ENCODE measurements at places on chromosomes 1 and 21.

- DNase-seq = no peak
Observed at GRCh38 chr1:156648951-156649350, 7.0 kb downstream of the BCAN start.

- no peak for DNase-seq
Observed at GRCh38 chr1:192737306-192737705, 71.5 kb upstream of the RGS2 start.

DNA sequence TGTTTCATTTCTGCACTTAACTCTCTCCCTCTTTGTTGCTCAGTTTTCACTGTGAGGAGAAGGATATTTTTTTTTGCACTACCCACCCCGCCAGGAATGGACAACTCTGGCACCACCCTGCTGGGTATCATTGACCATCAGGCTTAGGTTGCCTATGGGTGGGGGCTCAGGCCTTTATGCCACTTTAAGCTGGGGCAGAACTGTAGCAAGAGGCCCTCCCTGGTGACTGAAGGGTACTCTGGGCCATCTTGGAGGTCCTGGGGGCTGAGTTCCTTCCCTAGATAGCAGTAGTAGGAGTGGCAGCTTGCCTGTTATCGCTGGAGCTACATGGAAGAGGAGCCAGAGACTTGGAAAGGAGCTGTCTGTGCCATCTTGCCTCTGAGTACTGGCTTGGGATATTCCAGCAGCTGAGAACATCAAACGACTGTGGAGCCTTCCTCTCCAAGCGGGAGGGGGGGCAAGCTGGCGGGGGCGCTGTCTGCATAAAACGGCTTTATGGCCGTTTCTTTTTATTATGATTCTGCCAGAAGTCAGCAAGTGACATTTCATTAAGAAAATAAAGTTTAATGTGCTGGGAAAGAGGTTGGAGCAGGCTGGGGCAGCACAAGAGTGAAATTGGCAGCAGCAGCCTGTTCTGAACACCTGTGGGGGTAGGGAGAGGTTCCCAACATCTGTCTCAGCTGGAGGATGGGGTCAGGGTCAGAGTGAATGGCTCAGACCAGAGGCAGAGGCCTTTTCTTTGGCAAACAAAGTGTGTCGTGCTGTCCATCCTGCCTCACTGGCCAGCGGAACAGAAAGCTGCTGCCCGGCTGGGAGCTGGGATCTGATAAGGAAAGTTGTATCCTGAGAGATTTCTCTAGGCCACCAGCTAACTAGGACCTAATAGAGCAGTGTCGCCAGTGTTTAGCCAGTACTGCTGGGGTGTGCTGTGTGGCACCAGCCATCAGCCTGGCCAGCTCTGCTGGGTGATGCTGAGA is 32.9 kb downstream of the TMEM53 start:
- DNase-seq = no peak

DNA sequence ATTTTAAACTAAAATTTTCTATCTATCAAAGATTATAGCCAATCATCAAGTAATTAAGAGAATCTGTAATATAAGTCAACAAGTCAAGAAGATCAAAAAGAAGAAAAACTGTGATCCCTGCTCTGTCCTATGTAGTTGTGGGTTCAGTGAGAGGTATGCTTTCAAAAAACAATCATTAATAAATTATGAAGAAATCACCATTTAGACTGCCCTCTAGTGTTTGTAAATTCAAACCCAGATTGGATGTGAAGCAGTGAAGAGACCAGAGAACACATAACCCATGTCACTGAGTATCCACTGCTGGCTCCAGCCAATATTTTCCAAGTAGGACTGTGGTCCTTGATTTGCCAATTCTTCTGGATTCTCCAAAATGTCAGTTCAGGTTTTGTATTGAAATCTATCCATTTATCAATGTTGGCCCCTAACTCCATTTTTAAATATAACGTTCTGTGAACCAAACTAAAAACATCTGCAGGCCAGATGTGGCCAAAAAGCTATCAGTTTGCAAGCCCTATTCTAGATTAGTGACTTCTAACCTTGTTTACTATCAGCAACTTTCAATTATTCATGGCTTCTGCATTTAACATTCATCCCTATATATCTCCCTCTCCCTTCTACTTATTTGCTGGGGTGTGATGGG is 467.5 kb upstream of the CXADR start:
- DNase-seq = no peak

DNA sequence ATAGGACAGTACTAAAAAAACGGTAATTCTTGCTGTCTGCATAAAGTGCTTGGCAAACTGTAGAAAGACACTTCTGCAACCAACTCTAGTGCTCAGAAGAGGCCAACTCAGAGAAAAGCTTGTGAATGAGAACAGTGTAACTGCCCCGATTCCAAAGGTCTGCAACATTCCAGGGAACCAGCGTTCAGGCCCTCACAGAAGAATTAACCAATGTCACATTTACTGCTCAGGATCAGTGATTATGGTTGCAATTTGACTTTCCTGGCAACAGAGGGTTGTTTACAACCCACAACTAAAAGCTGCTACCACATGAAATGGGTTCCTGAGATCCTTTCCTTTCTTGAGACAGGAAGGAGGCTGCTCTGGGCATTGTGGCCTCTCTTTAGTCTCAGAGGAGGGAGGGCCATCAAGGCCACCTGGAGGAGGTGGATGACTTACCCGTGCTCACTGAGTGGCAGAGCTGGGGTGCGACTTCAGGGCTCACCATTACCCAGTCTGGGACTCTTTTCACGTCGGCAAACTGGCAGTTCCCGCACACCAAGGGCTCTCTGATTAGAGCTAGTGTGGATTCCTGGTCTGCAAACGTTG is 15.3 kb downstream of the SRSF4 start:
- no peak for DNase-seq

GRCh38 chr1:157505481-157506272 is 46.6 kb downstream of the FCRL5 start:
- DNase-seq = peak; percentile 71

DNA sequence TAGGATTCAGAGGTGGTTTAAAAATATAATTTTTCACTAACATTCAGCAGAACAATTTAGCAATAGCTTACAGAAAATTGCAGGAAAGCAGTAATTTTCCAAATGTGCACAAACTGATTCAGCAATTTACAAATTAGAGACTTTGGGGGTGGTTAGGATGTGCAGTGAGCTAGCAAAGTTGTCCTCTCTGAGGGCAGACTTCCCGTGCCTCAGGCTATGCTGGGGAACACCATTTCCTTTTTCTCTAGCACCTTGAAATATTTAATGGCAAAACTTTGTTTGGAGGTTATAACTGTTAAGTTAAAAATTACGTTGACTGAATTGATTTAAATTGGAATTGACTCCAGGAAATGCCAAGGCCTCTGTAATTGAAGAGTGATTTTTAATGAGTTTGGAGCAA is 258.9 kb downstream of the PTBP2 start:
- DNase-seq = no peak

DNA sequence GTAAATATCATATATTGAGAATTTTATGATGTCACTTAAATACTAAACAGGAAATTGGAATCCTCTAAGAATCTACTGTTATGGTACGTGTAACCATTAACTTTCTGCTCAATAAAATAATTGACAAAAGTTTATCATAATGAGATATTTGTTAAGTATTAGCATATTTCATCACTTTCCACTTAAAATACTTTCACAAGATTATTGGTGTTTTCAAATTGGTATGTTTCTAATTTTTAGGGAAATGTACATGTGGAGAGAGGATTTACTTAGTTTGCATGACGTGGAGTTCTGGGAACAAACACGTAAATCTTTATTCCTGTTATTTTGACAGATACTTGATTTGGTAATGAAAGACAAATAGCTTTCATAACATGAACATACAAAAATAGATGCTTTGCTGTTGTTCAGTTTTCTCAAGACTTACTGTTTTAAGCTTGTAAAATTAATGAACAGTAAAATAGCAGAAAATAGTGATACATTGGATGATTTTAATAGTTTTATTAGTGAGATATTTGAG is 1.6 kb downstream of the SRSF11 start:
- DNase-seq = no peak

DNA sequence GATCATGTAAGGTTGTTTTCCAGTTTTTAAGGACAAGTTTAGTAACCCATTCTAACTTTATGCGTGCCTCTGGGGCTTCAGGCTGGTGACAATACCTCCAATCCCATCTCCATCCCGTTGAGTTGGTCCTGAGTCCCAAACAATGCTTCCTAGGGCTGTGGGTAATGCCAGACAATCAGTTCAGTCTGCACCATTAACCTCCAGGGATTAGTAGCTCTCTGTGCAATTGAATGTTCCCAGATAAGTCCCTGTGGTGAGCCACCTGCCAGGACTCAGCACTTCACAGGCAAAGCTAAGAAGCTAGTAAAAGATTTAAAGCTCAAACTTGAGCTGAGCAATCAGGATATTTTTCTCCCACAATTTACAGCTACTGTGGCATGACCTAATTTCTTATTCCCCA is 462.2 kb upstream of the PTBP2 start:
- DNase-seq = no peak

- DNase-seq = no peak
Observed at GRCh38 chr1:62955666-62956065, 171.7 kb downstream of the ATG4C start.

- DNase-seq = peak; percentile 14
Observed at GRCh38 chr21:45393833-45394638, 10.9 kb upstream of the COL18A1 start.

DNA sequence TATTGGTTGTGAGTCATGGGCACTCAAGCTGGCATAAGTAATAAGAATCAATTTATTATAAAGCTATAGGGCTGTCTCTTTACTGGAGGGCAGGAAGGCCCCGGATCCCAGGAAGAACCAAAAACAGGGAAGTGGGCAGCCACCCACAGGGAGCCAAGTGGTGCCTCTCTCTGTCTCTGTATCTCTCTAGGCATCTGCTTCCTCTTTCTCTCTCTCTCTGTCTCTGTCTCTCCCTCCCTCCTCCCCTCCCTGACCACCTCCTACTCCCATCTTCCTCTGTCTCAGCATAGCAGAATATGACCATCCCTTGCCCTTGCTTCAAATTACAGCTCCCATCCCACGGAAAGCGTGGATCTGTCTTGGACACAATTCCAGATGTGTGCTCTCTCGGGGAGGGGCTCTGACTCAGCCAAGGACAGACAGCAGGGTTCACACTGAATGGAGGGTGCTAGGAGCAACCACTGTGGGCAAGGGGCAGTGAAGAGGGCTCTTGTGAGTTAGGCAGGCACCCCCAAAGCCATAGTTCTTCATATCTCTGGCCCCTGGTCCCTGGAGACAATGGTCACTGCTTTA is 80.4 kb upstream of the LPGAT1 start:
- DNase-seq = no peak

GRCh38 chr1:226650236-226650841 is 88.7 kb downstream of the ITPKB start:
- no peak for DNase-seq

DNA sequence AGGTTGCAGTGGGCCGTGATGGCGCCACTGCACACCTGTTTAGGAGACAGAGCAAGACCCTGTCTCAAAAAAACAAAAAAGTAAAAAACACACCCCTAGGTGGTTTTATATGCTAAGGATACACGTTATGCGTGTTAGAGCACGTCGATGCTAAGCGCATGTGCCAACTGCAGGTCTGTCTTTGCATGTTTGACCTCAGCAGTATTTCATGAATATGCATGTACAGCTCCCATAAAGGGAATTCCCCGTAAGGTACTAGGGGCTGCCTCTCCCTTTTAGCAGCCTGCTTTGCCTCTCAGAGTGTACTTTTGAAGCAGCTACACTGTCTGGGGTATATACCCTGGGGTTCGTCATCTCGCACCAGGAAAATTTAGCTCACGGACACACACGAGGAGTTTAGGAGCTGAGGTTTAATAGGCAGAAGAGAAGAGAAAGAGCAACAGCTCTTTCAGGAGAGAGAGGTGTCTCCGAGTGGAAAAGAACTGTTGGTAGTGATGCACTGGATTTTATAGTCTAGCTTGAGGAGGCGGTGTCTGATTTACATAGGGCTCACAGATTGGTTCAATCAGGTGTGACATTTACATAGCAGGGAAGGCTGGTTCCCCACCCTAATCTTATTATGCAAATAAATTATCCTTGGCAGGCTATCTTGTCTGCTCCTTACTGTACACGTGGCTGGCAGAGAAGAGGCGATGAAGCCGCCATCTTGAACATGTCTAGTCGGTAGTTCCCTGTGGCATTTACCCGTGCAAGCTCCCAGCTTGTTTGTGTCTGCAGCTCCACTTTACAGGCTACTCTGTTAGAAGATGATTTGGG is 4.2 kb upstream of the OTUD3 start:
- no peak for DNase-seq

GRCh38 chr1:215581896-215582295 is 14.8 kb downstream of the KCTD3 start:
- no peak for DNase-seq

GRCh38 chr21:31279986-31280385 is 64.1 kb downstream of the TIAM1 start:
- no peak for DNase-seq

- DNase-seq = no peak
Observed at GRCh38 chr1:38735651-38736161, 123.9 kb downstream of the RRAGC start.

- DNase-seq = no peak
Observed at GRCh38 chr1:78426408-78426807, 64.4 kb upstream of the PTGFR start.

GRCh38 chr1:167207940-167208623 is 12.6 kb upstream of the POU2F1 start:
- DNase-seq = no peak

DNA sequence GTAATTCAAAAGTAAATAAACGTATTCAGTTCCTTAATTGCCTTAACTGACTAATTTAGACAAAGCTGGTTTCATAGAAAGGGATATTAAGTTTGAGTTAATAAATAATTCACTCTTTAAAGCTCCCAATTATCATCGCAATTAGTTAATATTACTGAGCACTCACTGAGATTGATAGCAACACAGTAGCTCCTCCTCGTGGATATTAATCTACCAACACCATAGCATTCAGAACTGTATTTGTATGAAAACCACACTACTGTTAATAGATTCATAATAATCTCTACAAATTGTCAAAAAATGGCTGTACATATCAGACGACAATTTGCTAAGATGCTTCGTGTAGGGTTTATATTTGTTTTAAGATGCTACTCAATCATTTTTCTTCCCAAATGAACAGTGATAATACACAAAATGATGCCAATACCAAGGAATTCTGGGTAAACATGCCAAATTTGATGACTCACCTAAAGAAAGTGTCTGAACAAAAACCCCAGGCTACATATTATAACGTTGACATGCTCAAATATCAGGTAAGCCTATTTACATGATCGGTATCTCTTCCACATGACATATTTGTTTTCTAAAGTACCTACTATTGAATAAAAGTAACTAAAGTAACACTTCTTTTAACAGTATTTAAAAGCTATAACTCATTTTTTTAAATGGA is 18.8 kb upstream of the DYNLT5 start:
- DNase-seq = no peak

DNA sequence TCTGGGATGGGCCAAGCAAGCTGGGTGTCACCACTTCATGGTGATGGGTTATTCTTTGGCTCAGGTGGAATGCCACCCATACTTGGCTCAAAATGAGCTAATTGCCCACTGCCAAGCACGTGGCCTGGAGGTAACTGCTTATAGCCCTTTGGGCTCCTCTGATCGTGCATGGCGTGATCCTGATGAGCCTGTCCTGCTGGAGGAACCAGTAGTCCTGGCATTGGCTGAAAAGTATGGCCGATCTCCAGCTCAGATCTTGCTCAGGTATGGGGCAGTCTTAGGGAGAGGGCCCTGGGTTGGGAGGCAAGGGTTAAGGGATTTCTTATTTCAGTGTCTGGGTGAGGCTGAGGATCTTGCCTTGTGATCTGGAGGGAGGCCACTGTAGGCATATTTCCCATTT is 15.4 kb upstream of the NASP start:
- no peak for DNase-seq

- DNase-seq = no peak
Observed at GRCh38 chr1:10267319-10267718, 56.9 kb downstream of the KIF1B start.

- DNase-seq = no peak
Observed at GRCh38 chr1:177966199-177966598, 3.7 kb downstream of the SEC16B start.

All from right hindlimb (tissue), 1 donor.